Activated naive CD8-positive, alpha-beta T cell treated with anti-CD3 and anti-CD28 coated beads, Interleukin-2, amount 10 ng/mL, durations not matched to agents 7 days and 5 days (primary cell): ENCODE measurements at places on chromosomes 2 and 18. TPM values are rescaled to one million over a fixed set of nuclear protein-coding genes. Genes with fewer than 3 reads are reported as not detected.

Gene ATOH8
- not detected for total RNA-seq

Gene FAM228A
- total RNA-seq: not detected

Gene KCNS3
- not detected for total RNA-seq

Gene PCARE
- total RNA-seq: not detected

Gene TUBA3E
- total RNA-seq: not detected

Gene PKP4
- total RNA-seq: 37.0 TPM

Gene DCC
- not detected for total RNA-seq

Gene SPHKAP
- not detected for total RNA-seq

DNA sequence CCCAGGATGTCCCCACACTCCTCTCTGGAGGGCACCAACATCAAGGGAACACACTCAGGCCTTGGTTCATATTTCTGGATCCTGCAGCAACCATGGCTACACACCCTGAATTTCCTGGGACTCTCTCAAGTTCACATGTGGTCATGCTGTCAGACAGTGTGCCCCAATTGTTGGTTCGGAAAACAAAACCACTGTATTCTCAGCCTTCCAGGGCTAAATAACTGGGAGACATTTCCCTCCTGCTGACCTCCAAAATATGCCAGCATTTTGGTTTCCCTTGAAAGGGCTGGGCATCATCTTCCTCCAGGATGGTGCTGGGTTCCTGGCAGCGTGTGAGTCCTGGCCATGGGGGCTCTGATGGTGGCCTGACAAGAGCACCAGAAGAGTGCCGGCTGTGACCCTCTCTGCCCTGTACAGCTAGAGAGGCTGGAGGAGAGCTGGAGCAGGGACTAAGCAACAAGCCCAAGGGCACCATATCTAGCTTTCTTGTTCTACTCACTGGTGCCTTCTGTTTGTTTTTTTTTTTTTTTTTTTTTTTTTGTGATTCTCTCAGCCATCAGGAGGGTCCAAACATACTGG lies 37.5 kb upstream of the WIPF1 start:
- peak; percentile 44 for DNase-seq
- no peaks in the 10 kb centered on the region for H3K27me3 ChIP-seq
- peak overlapping the region; percentile 93 for H3K4me3 ChIP-seq
- H3K36me3 ChIP-seq: peaks cover 30% of the 10 kb centered on the region
- peak overlapping the region; percentile 98 for H3K27ac ChIP-seq
- H3K4me1 ChIP-seq: peaks cover 64% of the 10 kb centered on the region

DNA sequence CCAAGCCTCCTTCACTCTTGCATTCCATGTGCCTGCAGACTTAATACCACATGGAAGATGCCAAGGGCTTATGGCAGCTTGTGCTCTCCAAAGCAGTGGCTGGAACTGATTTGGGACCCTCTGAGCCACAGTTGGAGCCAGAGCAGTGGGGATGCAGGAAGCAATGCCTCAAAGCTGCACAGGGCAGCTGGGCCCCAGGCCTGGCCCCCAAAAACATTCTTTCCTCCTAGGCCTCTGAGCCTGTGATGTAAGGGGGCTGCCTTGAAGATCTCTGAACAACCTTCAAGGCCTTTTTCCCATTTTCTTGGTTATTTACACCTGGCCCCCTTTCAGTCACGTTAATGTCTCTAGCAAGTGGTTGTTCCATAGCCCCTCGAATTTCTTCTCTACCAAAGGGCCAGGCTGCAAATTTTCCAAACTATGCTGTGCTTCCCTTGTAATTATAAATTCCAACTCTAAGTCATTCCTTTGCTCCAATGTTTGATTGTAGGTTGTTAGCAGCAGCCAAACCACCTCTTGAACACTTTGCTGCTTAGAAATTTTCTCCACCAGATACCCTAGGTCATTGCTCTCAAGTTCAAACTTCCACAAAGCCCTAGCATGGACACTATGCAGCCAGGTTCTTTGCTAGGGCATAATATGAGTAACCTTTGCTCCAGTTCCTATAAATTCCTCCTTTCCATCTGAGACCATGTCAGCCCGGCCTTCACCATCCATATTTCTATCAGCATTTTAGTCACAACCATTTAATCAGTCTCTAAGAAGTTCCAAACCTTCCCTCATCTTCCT lies 245.0 kb upstream of the RBBP8 start:
- H3K27me3 ChIP-seq: no peaks in the 10 kb centered on the region
- H3K27ac ChIP-seq: no peak overlapping the region
- H3K36me3 ChIP-seq: no peaks in the 10 kb centered on the region
- no peak for DNase-seq

DNA sequence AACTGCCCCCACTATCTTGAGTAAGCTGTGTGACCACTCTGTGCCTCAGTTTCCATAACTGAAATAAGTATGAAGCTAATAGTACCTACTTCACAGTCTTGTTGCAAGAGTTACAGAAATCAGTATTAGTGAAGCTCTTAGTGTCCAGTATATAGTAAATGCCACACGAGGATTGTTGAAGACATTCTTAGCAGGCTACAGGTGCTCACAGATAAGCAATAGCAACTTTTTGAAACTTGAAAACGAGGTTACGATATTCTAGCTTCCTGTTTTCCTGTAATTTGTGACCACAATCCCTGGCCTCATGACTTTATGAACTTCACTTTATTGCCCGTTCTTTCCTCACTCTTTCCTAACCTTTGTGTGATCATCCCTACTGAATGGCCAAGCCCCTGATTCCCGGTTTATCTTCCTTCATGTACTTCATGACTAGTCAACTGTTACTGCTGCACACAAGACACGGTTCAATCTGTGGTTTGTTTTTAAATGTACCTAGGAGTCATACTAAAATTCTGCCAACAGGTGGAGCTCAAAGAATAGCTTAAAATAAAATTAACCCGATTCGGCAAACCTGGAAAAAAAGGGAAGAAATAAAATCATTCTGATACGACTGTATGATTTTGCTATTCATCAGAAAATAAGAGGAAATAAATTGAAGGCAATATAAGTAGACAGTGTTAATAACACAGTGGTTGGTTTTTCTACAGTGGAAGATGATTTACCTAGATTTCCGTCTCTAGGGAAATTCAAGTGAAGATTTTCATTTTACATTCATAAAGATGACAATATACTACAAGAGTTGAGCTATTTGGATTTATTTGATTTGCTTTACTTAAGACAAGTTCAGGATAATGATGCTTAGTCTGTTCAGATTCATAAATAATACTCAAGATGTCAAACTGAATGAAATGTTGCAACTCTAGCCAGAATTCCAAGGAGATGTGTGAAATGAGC lies 38.1 kb upstream of the STAT1 start:
- H3K27me3 ChIP-seq: no peaks in the 10 kb centered on the region
- H3K27ac ChIP-seq: no peak overlapping the region
- peaks cover 20% of the 10 kb centered on the region for H3K4me1 ChIP-seq
- DNase-seq: no peak
- no peak overlapping the region for H3K4me3 ChIP-seq
- peaks cover 22% of the 10 kb centered on the region for H3K36me3 ChIP-seq

DNA sequence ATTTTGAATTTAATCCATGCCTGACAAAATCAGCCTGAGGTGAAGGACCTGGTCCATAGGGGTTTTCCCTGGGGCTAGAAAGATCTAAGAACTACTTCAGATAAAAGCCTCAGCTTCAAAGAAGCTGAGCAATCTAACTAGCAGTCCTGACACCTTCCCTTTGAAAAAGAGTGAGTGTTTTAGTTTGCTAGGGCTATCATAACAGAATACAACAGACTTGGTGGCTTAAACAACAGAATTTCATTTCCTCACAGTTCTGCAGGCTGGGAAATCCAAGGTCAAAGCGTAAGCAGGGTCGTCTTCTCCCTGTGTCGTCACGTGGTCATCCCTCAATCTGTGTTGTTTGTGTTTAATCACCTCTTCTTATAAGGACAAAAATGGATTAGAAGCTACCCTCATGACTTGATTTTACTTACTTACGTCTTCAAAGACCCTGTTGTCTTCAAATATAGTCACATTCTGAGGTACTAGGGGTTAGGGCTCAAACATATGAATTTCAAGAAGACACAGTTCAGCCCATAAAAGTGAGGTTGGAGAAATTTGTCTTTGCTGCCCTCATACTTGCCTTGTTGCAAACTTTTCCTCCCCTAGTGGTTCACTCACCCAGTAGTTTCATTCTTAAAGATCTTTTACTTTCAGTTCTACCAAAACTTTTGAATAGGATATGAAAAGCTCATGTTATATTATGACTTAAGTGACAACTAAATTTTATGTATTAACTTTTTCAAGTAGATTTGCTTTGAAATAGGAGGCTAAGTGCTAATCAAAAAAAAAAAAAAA lies 673.8 kb downstream of the ARHGAP15 start:
- peaks cover 4% of the 10 kb centered on the region for H3K4me1 ChIP-seq
- DNase-seq: no peak
- no peaks in the 10 kb centered on the region for H3K36me3 ChIP-seq
- H3K27me3 ChIP-seq: peaks cover 3% of the 10 kb centered on the region
- no peak overlapping the region for H3K4me3 ChIP-seq

GRCh38 chr2:54330162-54330925 lies 74.3 kb upstream of the TSPYL6 start:
- H3K36me3 ChIP-seq: no peaks in the 10 kb centered on the region
- H3K4me3 ChIP-seq: peak overlapping the region; percentile 86
- H3K27ac ChIP-seq: peak overlapping the region; percentile 13
- peaks cover 12% of the 10 kb centered on the region for H3K4me1 ChIP-seq
- DNase-seq: peak; percentile 87

- no peaks in the 10 kb centered on the region for H3K27me3 ChIP-seq
- peak overlapping the region; percentile 71 for H3K27ac ChIP-seq
- H3K36me3 ChIP-seq: peaks cover 10% of the 10 kb centered on the region
- peak overlapping the region; percentile 99 for H3K4me3 ChIP-seq
- peaks cover 55% of the 10 kb centered on the region for H3K4me1 ChIP-seq
Observed at GRCh38 chr2:10303694-10304378, 1.1 kb downstream of the HPCAL1 start.

DNA sequence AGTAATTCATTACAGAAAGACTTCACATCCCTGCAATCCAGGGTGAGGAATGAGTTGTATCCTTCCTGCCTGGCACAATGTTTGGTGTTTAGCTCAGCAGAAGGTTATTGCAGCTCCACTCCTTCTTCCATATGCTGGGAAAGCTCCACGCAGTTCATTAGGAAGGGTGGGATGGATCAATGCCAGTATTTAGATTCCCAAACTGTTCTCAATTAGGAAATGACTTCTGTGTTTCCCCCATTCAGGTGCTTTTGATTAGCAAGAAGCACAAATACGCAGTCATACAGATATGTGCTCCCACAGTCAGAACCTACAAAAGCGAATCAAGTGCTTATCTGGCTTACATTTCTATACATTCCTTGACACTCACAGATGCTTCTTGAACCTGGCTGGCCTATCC lies 340.6 kb downstream of the NYAP2 start:
- H3K27ac ChIP-seq: no peak overlapping the region
- peaks cover 2% of the 10 kb centered on the region for H3K27me3 ChIP-seq
- DNase-seq: no peak

- no peaks in the 10 kb centered on the region for H3K36me3 ChIP-seq
- H3K27ac ChIP-seq: no peak overlapping the region
- H3K4me1 ChIP-seq: peaks cover 3% of the 10 kb centered on the region
- H3K27me3 ChIP-seq: peaks cover 2% of the 10 kb centered on the region
Observed at GRCh38 chr2:222722327-222722946, 51.0 kb downstream of the MOGAT1 start.
